ENCODE measurements at places on chromosomes 2 and 18.
A peak's percentile ranks its signal among the peaks of the same experiment; 100 is the strongest.

DNA sequence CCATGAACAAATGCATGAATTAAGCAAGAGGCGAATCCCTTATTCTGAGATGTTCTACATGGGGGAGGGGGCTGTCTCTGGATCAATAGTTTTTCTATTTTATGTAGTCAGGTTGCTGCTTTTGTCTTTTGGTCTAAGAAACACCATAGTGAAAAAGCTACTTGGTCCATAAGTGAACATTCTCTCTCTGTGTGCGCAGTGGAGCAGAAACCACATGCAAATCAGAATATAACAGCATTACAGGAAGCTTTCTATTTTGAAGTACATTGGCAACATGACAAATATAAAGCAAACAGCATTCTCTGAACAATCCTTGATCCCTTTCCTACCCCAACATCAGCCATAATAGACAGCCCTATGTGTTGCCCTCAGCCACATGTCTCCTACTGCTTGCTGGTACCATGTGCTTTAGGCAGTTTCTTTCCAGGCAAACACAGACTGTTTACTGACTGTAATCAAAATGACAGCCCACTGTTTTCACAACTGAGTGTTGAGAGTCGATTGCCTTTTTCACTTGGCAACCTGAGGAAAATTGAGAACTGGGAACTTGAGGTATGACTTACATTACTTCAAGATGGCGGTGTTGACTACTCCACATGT, 10.6 kb downstream of the SCN3A start:
- peaks cover 16% of the 10 kb centered on the region for H3K4me1 ChIP-seq
- H3K27me3 ChIP-seq, result no peaks in the 10 kb centered on the region
- H3K4me3 ChIP-seq, result no peak overlapping the region
- peak; percentile 63 for DNase-seq
- H3K36me3 ChIP-seq, result no peaks in the 10 kb centered on the region

- no peaks in the 10 kb centered on the region for H3K27me3 ChIP-seq
- no peaks in the 10 kb centered on the region for H3K36me3 ChIP-seq
- DNase-seq, result no peak
- no peak overlapping the region for H3K4me3 ChIP-seq
Observed at GRCh38 chr2:176461098-176461808, 192.0 kb downstream of the MTX2 start.

- H3K36me3 ChIP-seq, result no peaks in the 10 kb centered on the region
Observed at GRCh38 chr2:45156605-45157004, 147.4 kb upstream of the SIX2 start.

GRCh38 chr2:221437056-221437455, 135.0 kb downstream of the EPHA4 start:
- no peaks in the 10 kb centered on the region for H3K27me3 ChIP-seq
- H3K36me3 ChIP-seq, result no peaks in the 10 kb centered on the region
- DNase-seq, result no peak

DNA sequence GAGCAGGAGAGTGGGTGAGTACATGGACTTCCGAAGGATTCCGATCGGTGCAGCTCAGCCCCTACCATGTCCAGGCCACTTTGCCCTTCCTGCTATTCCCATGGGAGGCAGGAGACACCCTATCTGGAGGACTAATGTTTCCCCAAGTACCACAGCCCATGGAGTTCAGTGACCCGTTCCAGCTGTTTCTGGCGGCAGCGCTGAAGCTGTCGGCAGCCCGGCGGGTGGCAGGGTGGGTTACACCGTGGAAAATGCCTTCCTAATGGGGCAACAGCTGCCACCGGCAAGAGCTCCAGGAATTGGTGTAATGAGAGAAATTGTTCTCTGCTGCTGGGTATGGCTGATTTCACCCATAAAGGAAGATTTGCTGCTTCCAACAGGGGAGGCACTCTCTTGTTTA, 98.3 kb downstream of the MYCN start:
- H3K27me3 ChIP-seq, result no peaks in the 10 kb centered on the region
- H3K4me1 ChIP-seq, result no peaks in the 10 kb centered on the region
- no peak overlapping the region for H3K27ac ChIP-seq

DNA sequence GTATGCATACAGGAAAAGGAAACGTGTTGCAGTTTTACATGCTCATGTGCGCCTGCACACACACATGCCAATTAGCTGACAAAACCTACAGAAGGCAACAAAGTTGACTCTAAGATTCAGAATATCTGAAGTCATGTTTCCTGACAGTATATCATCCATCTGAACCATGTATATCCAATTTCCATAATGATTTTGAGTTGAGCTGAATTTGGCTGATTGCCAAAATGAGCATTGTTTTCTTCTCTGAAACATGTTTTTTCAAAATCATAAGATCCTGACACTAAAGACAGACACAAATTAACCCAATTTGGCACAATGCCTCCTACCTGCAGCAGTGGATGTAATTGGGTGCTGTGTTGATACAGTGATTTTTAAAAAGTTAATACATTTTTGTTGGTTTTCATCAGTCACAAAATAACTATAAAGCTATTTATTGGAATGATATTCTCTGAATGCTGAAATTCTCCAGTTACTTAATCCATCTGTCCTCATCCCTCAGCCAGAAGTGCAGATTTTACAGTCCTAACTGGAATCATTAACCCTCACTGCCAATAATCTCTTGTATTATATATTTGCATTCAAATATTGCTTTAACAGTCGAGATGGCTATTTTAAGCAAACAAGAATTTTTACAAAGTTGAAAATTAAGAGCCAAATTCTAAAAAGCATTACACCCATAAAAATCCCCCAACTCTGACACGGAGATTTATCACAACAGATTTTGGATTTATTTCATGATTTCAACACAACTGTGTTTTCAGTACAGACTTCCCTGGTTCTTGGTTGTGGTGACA, 161.7 kb upstream of the LMAN1 start:
- no peaks in the 10 kb centered on the region for H3K27me3 ChIP-seq
- DNase-seq, result no peak
- H3K4me1 ChIP-seq, result no peaks in the 10 kb centered on the region
- no peak overlapping the region for H3K27ac ChIP-seq

DNA sequence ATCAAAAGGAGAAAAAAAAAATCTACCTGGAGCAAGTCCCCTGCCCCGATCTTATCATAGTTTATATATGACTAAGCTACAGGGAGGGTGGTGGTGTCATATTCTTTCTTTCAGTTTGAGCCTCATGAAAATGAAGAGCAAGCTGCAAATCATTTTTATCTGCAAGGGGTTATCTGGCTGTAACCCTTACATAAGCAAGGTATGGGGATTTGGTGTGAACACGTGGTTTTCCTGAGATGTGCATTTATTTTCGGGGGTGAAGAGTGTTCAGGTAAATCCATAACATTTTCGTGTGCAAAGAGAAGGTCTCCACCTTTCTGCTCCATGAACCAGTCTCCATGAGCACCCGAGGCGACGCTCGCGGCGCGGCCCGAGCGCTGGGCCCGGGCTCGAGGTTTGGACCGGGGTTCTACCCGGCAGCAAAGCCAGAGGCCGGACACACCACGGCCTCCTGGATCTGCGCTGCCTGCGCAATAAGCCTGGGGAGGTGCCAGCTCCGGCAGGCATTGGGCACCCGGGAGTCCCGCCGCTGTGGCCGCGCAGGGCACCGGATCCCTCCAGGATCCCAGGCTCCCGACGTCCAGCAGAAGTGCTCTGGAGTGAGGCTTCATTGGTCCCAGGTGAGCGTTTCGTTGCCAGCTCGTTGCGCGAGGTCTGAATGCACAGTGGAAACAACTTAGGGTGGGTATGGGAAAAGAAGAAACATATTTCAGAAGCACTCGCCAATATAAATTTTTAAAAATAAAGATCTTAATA, 36.1 kb upstream of the GPD2 start:
- DNase-seq, result peak; percentile 47
- peak overlapping the region; percentile 88 for H3K4me3 ChIP-seq

DNA sequence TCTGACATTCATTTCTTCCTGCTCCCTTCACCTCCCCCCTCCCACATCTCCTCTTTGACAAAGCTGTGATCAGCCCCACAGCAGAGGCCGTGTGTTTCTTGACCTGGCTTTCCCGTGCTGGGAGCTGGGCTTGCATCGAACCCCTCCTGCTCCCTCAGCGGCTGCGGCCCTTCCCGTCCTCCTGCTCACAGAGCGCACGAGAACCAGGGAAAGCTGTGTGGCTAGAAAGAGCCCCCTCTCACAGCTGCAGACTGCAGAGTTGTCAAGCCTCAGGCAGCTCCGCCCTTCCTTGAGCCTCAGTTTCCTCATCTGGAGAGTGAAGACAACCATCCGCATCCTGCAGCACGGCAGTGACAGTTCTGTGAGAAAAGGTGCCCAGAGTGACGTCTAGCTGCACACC, 65.7 kb upstream of the GLI2 start:
- peaks cover 27% of the 10 kb centered on the region for H3K27me3 ChIP-seq
- H3K4me1 ChIP-seq, result no peaks in the 10 kb centered on the region
- DNase-seq, result no peak
- H3K4me3 ChIP-seq, result no peak overlapping the region
- no peaks in the 10 kb centered on the region for H3K36me3 ChIP-seq
- no peak overlapping the region for H3K27ac ChIP-seq
